ENCODE measurements at places on chromosomes 12 and 14.

GRCh38 chr14:66111891-66112290 lies 374.3 kb upstream of the CCDC196 start:
- no peak for DNase-seq

GRCh38 chr14:92456215-92457015 lies 57.2 kb upstream of the RIN3 start:
- DNase-seq = no peak

GRCh38 chr14:24036169-24036962 lies 15.4 kb upstream of the CARMIL3 start:
- peak; percentile 58 for DNase-seq

GRCh38 chr12:21129906-21130305 lies 1.1 kb upstream of the SLCO1B1 start:
- DNase-seq = no peak

DNA sequence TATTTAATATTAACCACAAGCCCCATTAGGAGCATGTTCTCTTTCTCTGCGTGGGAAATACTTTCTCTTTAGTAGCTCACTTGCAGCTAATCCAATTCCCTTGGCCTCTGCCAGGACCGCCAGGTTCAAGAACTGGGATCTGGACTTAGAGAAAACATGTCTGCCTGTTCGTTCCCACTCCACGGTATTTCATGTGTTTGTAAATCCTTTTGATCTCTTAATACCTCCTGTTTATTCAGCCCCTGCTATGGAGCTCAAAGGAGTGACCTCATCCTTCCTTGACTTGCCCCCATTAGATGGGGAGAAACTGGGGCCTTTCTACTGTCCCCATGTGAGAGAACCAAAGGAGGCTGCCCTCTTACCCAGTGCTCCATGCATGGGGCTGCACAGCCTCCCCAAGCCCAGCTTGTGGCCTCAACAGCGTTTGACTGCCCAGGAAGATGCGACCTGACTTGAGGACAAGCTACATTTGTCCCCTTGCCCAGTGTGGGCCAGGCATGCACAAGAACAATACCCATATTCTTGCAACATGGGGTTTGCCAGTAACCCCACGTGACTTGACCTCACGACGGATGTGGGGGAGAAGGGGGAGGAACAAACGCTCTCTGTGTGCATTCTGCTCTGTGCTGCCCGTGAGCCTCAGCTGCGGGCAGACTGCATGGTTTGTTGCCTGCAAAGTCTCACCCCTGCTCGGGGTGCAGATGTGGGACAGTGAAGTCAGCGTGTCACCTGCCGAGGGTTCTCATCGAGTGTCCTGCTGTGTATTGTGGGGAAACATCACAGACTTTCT lies 30.3 kb downstream of the CD9 start:
- peak; percentile 64 for DNase-seq

- no peak for DNase-seq
These were observed 12.5 kb downstream of the PCNX1 start for GRCh38 chr14:70919774-70920173.

GRCh38 chr14:91078095-91078737 lies 17.8 kb upstream of the RPS6KA5 start:
- DNase-seq = peak; percentile 32

- no peak for DNase-seq
These were observed 28.0 kb downstream of the DERA start for GRCh38 chr12:15939111-15939510.

- DNase-seq = no peak
These were observed 113.2 kb downstream of the APAF1 start for GRCh38 chr12:98758331-98758730.

Data from stimulated activated CD4-positive, alpha-beta T cell treated with anti-CD3 and anti-CD28 coated beads, Interleukin-4, amount 100 ng/mL, for 4 hours (primary cell).